Suppressor macrophage treated with lipopolysaccharide for 4 hours (primary cell): ENCODE measurements at places on chromosomes 2 and 18.
A peak's percentile ranks its signal among the peaks of the same experiment; 100 is the strongest.

- DNase-seq, result no peak
These were observed 73.6 kb downstream of the VWA3B start for GRCh38 chr2:98160554-98160953.

DNA sequence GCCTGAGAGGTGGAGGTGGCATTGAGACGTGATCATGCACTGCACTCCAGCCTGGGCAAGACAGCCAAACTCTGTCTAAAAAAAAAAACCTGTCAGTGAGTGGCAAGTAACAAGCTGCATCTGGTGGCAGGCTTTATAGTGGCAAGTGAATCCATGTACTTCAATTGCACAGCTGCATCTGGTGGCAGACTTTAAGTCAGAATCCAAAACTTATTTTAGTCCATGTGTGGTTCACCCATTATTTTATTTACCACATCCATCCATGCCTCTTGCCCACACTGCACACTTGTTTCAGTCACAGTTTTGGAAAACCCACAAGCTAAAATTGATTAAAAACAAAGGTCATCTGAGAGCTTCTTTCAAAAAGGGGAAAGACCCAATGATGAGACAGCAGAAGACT, 1636.4 kb upstream of the NXPH2 start:
- no peak for DNase-seq

GRCh38 chr2:39734445-39734844, 44.6 kb downstream of the THUMPD2 start:
- no peak for DNase-seq

DNA sequence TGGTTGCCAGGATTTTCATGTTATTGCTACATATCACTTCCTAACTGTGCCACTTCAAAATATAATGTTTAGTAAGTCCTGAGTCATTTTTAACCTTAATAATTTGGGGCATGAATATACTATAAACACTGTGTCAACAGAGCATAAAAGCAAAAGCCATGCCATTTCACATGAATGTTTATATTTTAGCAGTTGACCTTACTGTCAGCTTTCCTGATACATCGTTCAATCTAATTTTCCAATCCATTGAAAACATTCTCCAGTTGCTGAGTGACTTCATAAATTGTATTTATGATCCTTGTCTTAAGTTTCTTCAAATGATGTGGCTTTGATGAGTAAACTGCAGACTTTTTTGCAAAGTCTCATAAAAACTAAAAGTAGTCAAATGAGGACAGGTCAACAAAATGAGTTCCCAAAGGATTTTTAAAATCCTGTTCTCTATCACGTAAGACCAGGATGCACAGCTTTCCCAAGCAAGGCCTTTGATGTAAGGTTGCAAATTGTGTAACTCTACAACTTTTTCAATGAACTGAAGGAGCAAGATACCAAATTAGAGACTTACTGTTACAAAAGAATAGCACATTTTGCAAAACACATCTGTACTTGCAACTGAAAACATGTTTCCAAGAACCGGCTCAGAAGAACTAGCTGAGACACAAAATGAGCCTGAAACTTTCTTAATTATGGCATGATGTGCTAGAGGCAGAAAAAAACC, 117.7 kb downstream of the SATB2 start:
- DNase-seq, result no peak

- DNase-seq, result no peak
These were observed 28.7 kb upstream of the RAB1A start for GRCh38 chr2:65158557-65158956.

DNA sequence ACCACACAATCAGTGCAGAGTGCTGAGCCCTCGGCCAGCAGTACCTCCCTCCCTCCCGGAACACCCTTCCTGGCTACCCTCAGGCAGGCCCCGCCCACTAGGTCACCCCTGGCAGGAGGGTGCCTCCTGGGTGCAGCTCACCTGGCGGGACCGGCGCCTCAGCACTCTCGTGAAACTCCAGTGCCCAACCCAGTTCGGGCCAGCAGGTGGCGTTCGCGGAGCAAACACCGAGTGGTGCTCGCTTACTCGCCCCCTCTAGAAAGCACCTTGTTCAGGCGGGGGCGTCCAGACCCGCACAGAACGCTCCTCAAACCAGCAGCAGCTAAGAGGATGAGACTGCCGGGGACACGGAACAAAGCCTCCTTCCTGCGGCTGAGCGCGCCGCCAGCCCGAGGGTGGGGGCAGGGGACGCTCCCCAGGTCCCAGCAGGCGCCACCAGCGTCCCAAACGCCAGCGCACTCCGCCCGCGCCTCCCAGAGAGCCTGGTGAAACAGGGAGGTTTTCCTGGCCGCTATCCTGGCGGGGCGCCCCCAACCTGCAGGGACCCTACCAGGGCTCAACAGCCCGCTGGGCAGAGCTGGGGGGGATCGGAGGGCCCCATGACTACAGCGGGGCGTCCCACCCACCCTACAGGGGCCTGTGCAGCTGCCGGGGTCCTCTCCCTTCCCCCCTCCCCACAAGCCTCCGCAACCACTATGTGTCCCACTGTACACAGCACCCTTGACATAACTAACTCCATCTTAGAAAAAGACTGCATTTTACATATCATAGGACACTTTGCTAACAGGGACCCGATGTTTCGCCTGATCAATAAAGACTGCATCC, 44.7 kb downstream of the MRPS5 start:
- peak; percentile 56 for DNase-seq

DNA sequence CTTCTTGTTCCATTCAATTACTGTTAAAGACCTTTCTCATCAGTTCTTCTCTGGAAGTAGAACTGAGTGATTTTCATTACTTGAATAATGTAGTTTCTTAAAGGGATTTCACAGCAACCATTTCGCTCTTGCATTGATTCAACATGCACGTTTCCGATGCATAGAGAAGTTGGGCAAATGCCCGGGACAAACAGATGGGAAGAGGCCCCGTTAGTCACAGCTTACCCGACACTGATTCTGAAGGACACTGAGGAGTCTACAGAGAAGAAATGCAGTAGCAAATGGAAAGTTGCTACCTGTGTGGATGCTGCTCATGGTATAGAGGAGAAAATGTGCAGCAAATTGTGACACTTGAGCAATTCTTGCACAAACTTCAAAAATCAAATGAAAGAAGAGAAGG, 32.3 kb upstream of the GCG start:
- no peak for DNase-seq

DNA sequence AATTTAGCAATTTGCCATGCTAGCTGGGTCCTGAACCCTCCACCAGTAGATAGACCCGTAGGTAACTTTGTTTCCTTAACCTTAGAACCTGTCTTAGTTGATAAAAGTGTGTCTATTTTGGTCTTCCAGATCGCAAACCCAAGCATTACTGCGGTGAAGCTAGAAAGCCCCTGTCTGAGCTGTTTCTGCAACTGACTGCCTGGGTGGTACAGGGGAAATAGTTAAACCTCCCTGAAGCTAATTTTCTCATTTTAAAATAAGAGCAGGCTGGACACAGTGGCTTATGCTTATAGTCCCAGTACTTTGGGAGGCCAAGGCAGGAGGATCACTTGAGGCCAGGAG, 101.7 kb upstream of the MSH2 start:
- DNase-seq, result no peak

DNA sequence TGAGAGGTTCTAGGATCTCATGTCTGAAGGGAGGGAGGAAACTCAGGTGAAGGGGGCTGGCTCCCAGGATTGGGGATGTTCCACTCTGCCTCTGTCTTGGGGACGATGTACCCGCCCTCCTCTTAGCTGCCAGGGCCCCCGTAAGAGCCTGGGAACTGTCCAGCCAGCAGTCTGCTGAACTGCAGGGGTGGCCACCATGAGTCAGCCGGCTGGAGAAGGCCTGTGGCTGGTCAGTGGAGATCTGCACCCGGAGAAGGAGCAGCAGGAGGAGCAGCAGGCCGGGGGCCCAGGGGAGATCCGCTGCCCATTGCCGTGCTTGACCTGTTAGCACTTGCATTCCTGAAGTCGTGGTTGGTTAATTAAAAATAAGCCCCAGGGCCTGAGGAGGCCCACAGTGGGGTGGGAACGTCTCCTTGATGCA, 180.3 kb downstream of the TFCP2L1 start:
- DNase-seq, result no peak

DNA sequence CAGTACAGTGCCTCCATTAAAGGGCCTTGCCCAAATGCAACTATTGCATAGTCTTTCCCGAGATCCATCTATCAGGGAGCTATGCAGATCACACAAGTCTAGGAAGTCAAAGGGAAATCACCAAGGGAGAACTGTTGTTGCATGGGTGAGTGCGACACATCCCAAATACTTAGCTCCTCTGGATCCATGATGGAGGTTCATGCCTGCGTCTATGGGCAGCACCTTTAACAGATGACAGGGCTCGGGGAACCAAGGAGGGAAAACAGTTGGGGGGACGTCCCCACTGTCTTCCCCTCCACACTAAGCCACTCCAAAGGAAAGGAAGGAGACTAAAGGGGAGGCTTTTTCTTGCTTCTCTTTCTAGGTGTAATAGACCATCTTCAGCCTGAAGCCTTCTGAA, 552.8 kb upstream of the PKDCC start:
- DNase-seq, result no peak

- no peak for DNase-seq
These were observed 19.7 kb downstream of the USP34 start for GRCh38 chr2:61451178-61451577.

DNA sequence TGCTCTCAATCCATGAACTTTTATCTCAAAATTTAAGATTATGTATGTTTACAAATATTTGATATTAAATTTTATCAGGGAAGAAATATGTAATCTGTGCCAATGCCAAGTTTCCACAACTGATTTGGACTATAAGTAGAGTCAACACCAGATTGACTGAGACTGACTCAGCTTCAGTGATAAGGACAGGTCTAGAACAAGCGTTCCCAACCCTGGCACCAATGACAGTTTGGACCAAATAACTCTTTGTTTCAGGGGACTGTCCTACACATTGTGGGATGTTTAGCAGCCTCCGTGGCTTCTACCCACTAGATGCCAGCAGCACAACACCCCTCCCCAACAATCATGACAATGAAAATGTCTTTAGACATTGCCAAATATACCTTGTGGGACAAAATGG, 165.3 kb downstream of the THADA start:
- DNase-seq, result no peak

DNA sequence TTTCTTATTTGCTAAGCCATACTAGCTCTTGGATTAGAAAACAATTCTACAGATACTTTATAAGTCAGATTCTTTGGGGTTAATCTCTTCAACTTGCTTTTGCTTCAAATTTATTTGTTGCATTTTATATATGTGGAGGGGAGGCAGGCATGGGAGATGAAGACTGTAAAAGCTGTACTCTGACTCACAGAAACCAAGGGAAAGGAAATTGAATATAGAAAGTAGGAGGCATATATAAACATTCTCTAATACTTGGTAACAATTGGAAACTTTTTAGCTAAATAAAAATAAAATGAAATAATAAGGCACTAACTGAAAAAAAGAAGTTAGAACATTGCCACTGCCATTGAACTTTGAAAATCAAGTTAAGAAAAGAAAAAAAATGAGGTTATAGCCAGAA, 21.3 kb downstream of the PLA2R1 start:
- no peak for DNase-seq

- no peak for DNase-seq
These were observed 28.4 kb downstream of the IMPA2 start for GRCh38 chr18:12009581-12010140.

- DNase-seq, result no peak
These were observed 45.6 kb downstream of the LCLAT1 start for GRCh38 chr2:30492619-30493018.

DNA sequence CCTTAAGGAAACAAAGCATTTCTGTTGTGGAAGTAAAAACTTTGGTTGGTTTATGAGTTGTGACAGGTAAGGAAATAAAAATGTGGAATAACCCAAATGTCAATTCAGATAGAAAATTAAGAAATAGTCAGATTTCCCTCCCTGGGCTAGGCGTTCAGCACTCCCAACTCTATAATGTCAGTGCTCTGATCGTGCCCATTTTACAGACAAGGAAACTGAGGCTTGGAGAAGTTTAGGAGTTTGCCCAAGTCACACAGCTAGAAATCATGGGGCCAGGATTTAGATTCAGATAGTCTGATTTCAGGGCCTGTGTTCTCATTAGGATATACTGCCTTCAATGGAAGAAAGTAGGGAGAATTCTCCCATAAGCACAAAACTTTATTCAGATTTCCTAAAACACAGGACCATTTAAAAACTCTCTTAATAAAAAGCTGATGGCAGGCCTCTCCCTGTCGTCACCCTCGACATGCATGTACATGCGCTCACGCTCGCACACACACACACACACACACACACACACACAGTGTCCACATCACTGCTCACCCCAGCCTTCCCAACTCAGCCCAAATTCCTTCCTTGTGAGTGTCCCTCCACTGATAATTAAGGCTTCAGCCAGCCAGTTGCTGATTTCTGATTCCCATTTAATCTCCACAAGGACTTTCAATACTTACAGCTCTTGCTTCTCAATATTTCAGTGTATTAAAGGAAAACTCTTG, 49.1 kb upstream of the SLC14A2 start:
- no peak for DNase-seq

DNA sequence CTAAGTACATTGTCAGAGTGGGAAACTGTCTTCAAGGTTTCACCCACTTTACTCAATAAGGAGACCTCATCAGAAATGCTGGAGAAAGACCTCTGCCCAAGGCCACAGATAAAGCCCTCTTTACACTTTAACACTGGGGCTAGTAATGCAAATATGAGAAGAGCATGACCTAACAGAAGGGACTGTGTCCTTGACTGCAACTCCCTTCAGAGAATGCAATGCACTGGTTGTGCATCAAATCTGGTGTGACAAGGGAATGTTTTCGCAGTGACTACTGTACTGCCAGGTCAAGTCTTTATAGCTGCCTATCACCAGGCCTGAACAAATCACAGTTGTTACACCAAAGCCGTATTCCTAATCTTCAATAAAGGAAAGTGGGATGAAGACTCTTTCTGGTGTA, 28.6 kb downstream of the CDH19 start:
- DNase-seq, result no peak

- peak; percentile 57 for DNase-seq
These were observed 69.6 kb upstream of the CD28 start for GRCh38 chr2:203636588-203637470.

- no peak for DNase-seq
These were observed 213.7 kb downstream of the SEPTIN10 start for GRCh38 chr2:109400102-109400501.

DNA sequence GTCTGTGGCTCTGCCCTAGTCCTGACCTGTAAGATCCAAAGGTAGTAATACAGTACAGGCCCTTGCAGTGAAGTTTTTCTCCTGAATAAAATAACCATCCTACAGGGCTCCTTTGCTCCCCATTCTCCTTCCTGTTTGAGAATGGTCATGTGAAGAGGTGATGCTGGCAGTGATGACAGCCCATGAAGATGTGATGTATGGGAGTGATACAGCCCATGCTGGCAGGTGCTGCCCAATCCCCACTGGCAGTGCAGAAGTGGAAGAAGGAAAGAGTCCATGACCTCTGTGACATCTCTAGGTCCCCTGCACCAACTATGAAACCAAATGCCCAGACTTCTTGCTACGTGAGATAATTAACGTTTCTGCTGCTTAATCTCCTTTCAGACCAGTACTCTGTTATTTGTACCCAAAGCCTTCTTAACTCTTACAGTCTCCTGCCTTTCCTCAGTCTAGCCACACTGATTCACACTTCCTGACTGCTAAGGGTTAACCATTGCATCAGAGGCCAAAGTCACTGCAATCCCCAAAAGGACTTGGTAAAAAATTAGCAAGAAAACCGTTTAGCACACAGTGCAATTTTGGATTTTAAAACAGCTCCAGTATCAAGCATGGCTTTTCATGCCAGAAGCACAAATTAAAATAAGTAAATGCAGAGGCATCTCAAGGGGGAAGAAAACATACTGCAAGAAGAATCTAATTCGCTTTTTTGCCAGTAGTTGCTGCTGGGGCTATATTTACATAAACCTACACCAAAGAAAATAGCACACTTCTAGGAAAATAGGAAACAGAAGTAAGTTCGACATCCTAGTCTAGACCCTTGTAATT, 98.0 kb downstream of the STK39 start:
- DNase-seq, result no peak

- DNase-seq, result no peak
These were observed 42.9 kb downstream of the FSHR start for GRCh38 chr2:49111456-49111855.
